ENCODE measurements at places on chromosomes 16 and 17.

GRCh38 chr17:78124836-78125137 is 3.8 kb downstream of the TMC6 start:
- peak overlapping the region; percentile 93 for H3K4me3 ChIP-seq
- DNase-seq: no peak
- H3K27ac ChIP-seq: peak overlapping the region; percentile 98
- H3K4me1 ChIP-seq: peaks cover 56% of the 10 kb centered on the region
- peaks cover 70% of the 10 kb centered on the region for H3K36me3 ChIP-seq

GRCh38 chr17:4843321-4844000 is 10.3 kb downstream of the MINK1 start:
- H3K27me3 ChIP-seq: no peaks in the 10 kb centered on the region
- H3K4me3 ChIP-seq: no peak overlapping the region
- H3K27ac ChIP-seq: no peak overlapping the region

- no peak overlapping the region for H3K4me3 ChIP-seq
- no peaks in the 10 kb centered on the region for H3K36me3 ChIP-seq
- no peaks in the 10 kb centered on the region for H3K4me1 ChIP-seq
- H3K27ac ChIP-seq: no peak overlapping the region
- H3K27me3 ChIP-seq: no peaks in the 10 kb centered on the region
Observed at GRCh38 chr16:50390914-50391716, 22.3 kb upstream of the BRD7 start.

- H3K4me1 ChIP-seq: peaks cover 91% of the 10 kb centered on the region
- H3K36me3 ChIP-seq: peaks cover 3% of the 10 kb centered on the region
- peak overlapping the region; percentile 82 for H3K27ac ChIP-seq
- DNase-seq: no peak
- H3K27me3 ChIP-seq: no peaks in the 10 kb centered on the region
Observed at GRCh38 chr17:43013296-43013695, 6.7 kb downstream of the IFI35 start.

DNA sequence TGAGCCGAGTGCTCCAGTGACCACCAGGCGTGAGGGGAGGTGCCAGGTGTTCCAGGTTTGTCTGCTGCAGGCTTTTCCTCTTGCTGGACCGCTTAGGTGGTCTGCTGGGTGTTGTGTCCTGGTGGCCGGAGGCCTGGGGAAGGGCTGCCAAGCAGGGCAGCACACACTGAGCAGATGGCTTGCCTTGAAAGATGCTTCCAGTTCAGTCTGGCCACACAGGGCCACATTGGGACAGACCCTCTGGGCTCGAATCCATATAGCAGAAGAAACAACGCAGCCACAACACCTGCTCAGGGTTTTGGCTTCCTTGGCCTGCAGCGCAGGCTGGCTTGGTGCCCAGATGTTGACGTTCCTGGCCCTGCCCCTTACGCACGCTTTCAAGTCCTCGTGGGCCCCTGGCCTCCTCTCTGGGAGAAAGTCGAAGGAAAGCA is 24.8 kb downstream of the GINS2 start:
- no peak overlapping the region for H3K27ac ChIP-seq
- peaks cover 41% of the 10 kb centered on the region for H3K36me3 ChIP-seq
- no peak overlapping the region for H3K4me3 ChIP-seq

GRCh38 chr17:73645050-73645871 is 1.0 kb upstream of the SDK2 start:
- H3K4me1 ChIP-seq: peaks cover 25% of the 10 kb centered on the region
- H3K27me3 ChIP-seq: peaks cover 22% of the 10 kb centered on the region
- H3K36me3 ChIP-seq: no peaks in the 10 kb centered on the region
- no peak overlapping the region for H3K27ac ChIP-seq

DNA sequence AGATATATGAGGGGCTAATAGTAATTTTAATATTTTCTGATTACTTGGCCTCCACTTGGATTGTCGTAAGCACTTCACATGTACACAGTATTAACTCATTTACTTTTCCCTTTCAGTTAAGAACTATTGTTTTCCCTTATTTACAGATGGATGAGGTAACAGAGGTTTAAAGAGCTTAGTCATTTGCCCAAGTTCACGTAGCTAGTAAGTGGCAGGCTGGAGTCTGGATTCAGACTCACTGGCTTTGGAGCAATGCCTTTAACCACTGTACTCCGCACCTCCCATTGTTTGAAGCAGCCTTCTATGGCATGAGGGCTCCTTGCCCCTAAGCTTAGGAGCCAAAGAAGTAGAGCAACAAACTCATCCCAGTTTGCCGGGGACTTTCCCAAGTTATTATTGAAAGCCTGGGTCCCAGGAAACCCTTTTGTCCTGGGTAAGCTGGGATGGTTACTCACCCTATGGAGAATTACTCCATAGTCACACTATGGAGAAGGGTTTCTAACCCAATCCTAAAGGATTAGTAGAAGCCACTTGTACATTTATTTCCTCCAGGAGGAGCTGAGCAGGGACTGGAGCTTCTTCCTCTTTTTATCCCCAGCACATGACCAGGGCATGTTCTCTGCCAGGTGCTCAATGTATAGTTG is 12.3 kb downstream of the FOXL1 start:
- H3K27ac ChIP-seq: no peak overlapping the region
- H3K4me3 ChIP-seq: no peak overlapping the region
- no peaks in the 10 kb centered on the region for H3K4me1 ChIP-seq
- peaks cover 13% of the 10 kb centered on the region for H3K27me3 ChIP-seq
- H3K36me3 ChIP-seq: no peaks in the 10 kb centered on the region

GRCh38 chr17:30389756-30390300 is 11.1 kb downstream of the CPD start:
- no peak for DNase-seq
- H3K4me1 ChIP-seq: no peaks in the 10 kb centered on the region
- H3K27me3 ChIP-seq: no peaks in the 10 kb centered on the region
- H3K4me3 ChIP-seq: no peak overlapping the region

GRCh38 chr17:9977180-9977575 is 72.1 kb upstream of the RCVRN start:
- peaks cover 8% of the 10 kb centered on the region for H3K4me1 ChIP-seq
- no peak overlapping the region for H3K27ac ChIP-seq
- H3K27me3 ChIP-seq: no peaks in the 10 kb centered on the region
- H3K4me3 ChIP-seq: no peak overlapping the region
- H3K36me3 ChIP-seq: no peaks in the 10 kb centered on the region

GRCh38 chr16:4216596-4216995 is 25.3 kb downstream of the SRL start:
- H3K36me3 ChIP-seq: no peaks in the 10 kb centered on the region
- DNase-seq: no peak
- peaks cover 100% of the 10 kb centered on the region for H3K4me1 ChIP-seq
- no peak overlapping the region for H3K4me3 ChIP-seq
- no peaks in the 10 kb centered on the region for H3K27me3 ChIP-seq

GRCh38 chr16:58222532-58223316 is 24.8 kb upstream of the CSNK2A2 start:
- no peak for DNase-seq
- no peak overlapping the region for H3K27ac ChIP-seq
- no peak overlapping the region for H3K4me3 ChIP-seq
- H3K27me3 ChIP-seq: no peaks in the 10 kb centered on the region

DNA sequence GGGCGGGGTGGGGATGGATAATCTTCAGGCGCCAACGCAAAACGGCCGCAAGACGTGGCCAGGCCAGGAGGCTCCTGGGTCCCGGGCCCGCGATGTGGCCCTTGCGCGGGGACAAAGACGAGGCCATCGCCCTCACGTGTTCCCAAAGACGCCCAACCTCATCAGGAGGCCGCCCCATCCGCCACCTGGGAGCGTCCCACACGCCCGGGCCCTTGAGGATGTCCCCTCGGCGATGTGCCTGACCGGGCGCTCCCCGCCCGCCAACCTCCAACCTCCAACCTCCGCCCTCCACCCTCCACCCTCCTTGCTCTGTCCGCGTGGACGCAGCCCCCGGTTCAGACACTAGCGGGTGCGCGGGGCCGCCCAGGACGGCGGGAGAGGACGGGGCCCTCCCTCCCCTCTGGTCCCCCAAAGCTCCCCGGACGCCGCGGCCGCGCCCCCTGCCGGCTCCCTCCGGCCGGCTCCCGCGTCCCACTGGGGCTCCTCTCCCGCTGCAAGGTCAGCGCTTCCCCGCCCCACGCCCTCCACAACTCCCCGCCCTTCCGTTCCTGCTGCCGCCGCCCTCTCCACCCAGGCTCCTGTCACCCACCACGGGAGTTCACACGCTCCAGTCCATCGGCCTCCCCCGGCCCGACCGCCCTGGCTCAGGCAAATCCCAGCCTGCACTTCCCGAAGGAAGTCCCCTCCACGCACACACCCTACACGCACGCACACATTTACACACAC is 250.8 kb upstream of the RPL38 start:
- no peak overlapping the region for H3K27ac ChIP-seq
- peak overlapping the region; percentile 42 for H3K4me3 ChIP-seq
- peak; percentile 23 for DNase-seq
- peaks cover 52% of the 10 kb centered on the region for H3K27me3 ChIP-seq

GRCh38 chr16:27678955-27679354 is 129.0 kb downstream of the KATNIP start:
- no peak for DNase-seq
- no peak overlapping the region for H3K27ac ChIP-seq
- no peaks in the 10 kb centered on the region for H3K27me3 ChIP-seq
- no peaks in the 10 kb centered on the region for H3K4me1 ChIP-seq
- peaks cover 65% of the 10 kb centered on the region for H3K36me3 ChIP-seq

- DNase-seq: peak; percentile 42
- H3K36me3 ChIP-seq: no peaks in the 10 kb centered on the region
- H3K4me1 ChIP-seq: peaks cover 80% of the 10 kb centered on the region
Observed at GRCh38 chr16:81551821-81552304, 107.3 kb downstream of the CMIP start.

- H3K36me3 ChIP-seq: no peaks in the 10 kb centered on the region
- no peaks in the 10 kb centered on the region for H3K4me1 ChIP-seq
- no peak overlapping the region for H3K27ac ChIP-seq
Observed at GRCh38 chr16:74288065-74288464, 8.5 kb upstream of the PSMD7 start.

DNA sequence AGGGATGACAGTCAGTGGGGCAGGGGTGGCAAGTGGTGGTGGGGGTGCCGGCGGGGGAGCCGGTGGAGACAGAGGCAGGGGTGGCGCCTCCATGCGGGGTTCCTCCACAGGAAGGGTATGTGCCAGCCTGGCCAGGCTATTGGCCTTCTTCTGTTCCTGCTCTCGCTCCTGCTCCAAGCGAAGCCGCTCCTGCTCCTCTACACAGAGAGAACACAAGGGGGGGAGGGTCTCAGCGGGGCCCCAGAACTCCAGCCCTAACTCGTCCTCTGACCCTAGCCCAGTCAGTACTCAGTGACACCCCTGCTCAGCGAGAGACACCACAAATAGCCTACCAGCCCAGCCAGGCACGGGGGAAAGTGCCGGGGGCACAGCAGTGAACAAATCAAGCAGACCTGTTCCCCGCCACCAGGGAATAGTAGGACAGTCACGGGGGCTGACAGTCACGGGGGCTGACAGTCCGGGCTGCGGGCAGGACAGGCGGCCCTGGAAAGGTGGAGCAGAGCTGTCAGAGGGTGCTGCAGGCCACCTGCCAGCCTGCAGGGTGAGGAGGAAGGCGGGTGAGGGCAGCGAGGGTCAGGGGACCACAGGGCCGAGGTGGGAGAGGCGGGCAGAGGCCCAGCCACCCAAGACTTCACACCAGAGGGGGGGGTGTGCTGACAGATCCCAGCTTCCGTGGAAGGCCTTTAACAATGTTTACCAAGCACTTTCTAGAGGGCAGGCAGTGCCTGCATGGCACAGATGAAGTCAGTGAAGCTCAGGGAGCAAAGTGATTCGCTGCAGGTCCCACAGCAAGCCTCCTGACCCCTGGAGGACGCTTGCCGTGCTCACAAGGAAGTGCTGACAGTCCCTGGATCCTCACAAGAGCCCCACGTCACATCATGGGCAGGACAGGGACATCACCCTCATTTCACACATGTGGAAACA is 5.3 kb downstream of the MNT start:
- H3K27me3 ChIP-seq: no peaks in the 10 kb centered on the region
- H3K4me3 ChIP-seq: peak overlapping the region; percentile 49
- no peak for DNase-seq
- no peaks in the 10 kb centered on the region for H3K36me3 ChIP-seq
- H3K27ac ChIP-seq: peak overlapping the region; percentile 99

DNA sequence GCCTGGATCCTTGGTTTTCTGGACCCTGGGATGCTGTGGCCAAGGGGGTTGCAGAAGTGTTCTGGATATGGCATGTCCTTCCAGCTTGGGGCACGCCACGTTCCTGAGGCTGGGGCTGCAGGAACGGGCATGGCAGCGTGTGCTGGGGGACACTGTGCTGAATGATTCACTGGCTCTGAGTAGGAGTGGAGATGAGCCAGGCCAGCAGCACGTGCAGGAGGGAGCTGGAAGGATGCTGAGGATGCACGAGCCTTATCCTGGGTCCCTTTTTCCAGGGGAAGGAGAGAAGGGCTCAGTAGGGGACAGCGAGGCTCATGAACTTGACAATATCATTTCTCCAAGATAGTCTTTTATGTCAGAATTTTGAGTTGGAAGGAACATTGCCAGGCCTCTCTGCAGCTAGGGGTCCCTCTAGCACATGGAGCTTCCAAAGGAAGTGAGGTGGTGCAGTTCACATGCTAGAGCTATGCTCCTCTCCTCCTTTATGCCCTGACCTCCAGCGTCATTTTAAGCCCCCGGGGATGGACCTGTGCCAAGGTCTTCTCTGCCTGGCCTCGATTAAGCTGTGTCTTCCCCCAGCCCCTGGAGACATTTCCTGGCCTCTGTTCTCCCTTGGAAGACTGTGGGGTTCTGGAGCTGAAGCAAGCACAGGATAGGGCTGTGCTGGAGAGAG is 125.9 kb downstream of the OR1D5 start:
- peaks cover 8% of the 10 kb centered on the region for H3K36me3 ChIP-seq
- H3K27ac ChIP-seq: no peak overlapping the region
- DNase-seq: no peak
- no peaks in the 10 kb centered on the region for H3K27me3 ChIP-seq
- H3K4me1 ChIP-seq: peaks cover 5% of the 10 kb centered on the region
- no peak overlapping the region for H3K4me3 ChIP-seq

DNA sequence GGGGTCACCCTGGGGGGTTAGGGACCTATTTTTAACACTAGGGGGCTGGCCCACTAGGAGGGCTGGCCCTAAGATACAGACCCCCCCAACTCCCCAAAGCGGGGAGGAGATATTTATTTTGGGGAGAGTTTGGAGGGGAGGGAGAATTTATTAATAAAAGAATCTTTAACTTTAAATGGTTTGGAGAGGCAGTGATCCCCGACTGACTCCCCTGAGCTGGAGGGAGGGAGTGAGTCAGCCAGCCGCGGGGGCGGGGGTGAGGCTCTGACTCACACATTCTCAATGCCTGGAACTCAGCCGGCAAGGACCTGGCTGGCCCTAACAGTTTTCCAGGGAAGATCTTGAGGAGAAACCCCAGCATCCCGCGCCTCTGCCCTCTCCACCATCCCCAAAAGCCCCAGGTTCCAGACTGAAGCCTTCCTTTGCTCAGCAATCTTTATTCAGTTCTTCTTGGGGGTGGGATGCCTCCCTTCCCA is 1.5 kb downstream of the HCFC1R1 start:
- H3K4me3 ChIP-seq: peak overlapping the region; percentile 86
- peaks cover 28% of the 10 kb centered on the region for H3K4me1 ChIP-seq
- peaks cover 18% of the 10 kb centered on the region for H3K36me3 ChIP-seq
- H3K27me3 ChIP-seq: peaks cover 17% of the 10 kb centered on the region
- H3K27ac ChIP-seq: peak overlapping the region; percentile 97

- no peak for DNase-seq
- H3K36me3 ChIP-seq: no peaks in the 10 kb centered on the region
Observed at GRCh38 chr17:78374631-78375274, 3.7 kb upstream of the PGS1 start.

All from heart right ventricle (tissue), 16 donors.